Endothelial cell of coronary artery (primary cell): ENCODE measurements at places on chromosomes 16 and 17. TPM values are rescaled to one million over a fixed set of nuclear protein-coding genes. Genes with fewer than 3 reads are reported as not detected.

The FOXJ1 gene
- not detected in 2 replicates for total RNA-seq

The ZNF385C gene
- total RNA-seq = not detected in 2 replicates

The BRD7 gene
- total RNA-seq = 42.4 and 46.3 TPM in 2 replicates

The ALDH3A1 gene
- total RNA-seq = 0.36 and 0.38 TPM in 2 replicates

The ARL6IP1 gene
- 323 and 502 TPM in 2 replicates for total RNA-seq

The TBC1D3D gene
- 0.47 TPM in 1 of 2 replicates, not detected in the other for total RNA-seq

The OTOP2 gene
- not detected in 2 replicates for total RNA-seq

The TP53TG3C gene
- total RNA-seq = not detected in 2 replicates

The MYO19 gene
- total RNA-seq = 47.5 and 58.3 TPM in 2 replicates

The OR4D1 gene
- total RNA-seq = not detected in 2 replicates

The VAT1L gene
- 3.0 and 10.3 TPM in 2 replicates for total RNA-seq
